A172 (cell line): ENCODE measurements at places on chromosomes 16 and 17. TPM values are rescaled to one million over a fixed set of nuclear protein-coding genes. Genes with fewer than 3 reads are reported as not detected.

GRCh38 chr16:8254405-8254804 is 335.9 kb downstream of the TMEM114 start:
- DNase-seq: no peak

The TAC4 gene
- not detected in 2 replicates for total RNA-seq

The EXOC7 gene
- total RNA-seq: 98.5 and 104 TPM in 2 replicates

GRCh38 chr17:49364119-49364518 is 2.1 kb upstream of the ZNF652 start:
- no peak for DNase-seq

GRCh38 chr17:34847938-34848337 is 113.3 kb downstream of the CCT6B start:
- DNase-seq: no peak

- DNase-seq: peak; percentile 94
Measured at GRCh38 chr16:87723226-87723623, 42.6 kb downstream of the KLHDC4 start.

DNA sequence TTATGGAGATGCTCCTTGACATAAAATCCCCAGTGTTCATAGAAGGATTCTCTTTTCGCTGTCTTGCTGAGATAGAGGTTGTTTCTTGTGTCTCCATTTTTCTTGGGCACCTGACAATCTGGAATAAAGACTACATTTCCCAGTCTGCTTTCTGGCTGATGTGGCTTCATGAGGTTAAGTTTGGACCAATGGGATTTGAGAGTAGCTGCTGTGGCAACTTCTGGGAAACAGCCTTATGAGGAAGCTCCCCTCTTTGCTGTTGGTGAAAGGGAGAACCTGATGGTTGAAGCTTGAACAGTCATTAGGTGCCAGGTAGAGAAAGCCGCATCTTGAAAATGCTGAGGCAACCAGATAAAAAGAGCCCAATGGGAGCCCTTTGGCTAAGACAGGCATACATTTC is 24.4 kb downstream of the HS3ST4 start:
- no peak for DNase-seq

The KRT33A gene
- total RNA-seq: not detected in 2 replicates

The GUCY2D gene
- total RNA-seq: not detected in 2 replicates

DNA sequence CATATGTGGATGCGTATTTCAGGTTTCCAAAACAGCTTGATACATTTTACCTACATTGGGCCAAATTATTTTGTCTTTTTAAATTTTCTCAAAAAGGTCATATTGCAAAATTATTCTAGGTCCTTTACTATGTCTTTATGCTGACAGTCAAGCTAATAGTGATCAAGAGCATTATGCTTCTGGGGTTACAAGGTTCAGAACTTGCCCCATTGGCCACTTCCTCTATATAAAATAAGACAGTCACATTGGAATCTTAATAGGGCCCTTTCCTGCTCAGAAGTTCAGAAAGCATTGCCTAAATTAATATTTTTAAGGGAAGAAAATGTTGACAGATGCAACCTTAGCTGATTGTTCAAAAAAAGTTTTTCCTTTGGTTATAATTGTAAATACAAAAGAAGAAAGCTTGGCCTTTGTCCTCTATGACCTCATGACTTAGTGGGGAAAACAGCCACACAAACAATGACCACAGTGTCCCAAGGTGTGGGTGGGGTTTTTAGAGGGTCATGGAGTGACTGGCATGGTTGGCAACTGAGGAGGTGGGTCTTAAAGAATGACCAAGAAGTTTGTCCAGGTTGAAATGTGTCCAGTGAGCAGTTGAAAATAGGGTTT is 11.8 kb upstream of the RAB11FIP4 start:
- no peak for DNase-seq

- no peak for DNase-seq
Measured at GRCh38 chr16:14105760-14106375, 34.7 kb downstream of the MRTFB start.
